ENCODE measurements at places on chromosomes 11 and 22.

- DNase-seq, result no peak
Measured at GRCh38 chr11:119882316-119882715, 153.3 kb upstream of the NECTIN1 start.

DNA sequence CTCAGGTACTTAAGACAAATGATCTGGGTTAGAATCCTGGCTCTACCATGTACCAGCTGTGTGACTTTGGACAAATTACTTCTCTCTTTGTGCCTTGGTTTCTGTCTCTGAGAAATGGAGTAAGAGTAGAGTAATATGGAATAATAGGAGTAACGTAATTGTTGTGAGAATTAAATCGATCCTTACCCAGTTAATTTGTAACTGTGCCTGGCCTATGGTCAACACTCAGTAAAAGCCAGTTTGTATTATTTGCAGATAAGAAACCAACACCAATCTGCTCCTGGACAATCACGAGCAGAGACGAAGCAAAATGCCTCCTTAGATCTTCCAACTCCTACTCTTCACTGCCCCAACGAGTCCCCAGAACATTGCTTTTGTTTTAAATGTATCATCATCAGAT is 266.7 kb downstream of the DCDC1 start:
- DNase-seq, result no peak

GRCh38 chr11:105824457-105825013 is 197.5 kb downstream of the MSANTD4 start:
- DNase-seq, result no peak

DNA sequence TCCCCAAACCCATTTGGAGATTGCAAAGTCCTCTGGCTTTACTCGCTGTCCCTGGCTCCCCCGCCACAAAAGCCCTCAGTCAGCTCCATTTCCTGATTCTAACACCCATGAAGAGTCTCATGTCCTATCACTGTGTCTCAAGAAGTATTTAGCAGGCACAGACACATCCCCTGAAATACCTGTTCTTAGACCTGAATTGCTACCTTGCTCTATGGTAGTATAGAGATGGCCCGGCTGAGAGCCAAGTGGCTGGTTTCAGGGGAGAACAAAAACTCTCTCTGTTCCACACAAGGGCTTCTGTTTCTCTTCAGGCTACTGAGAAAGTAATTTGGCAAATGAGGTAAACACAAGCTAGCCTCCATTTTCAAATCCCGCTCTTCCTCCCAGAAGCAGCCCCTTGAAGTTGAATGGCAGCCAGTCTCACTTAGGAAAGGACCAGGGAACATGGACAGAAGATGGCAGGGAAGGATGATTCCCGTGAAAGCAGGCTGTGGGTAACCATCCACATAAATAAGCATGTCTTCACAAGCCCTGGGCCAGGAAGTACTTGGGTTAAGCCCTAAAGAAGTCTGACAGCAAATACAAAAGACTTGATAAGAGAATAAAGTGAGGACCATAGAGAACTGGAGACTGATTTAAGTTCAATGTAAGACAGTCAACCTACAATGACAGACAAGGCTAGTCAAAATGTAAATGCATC is 137.8 kb downstream of the C11orf58 start:
- DNase-seq, result no peak

GRCh38 chr22:43388420-43388851 is 23.4 kb upstream of the MPPED1 start:
- peak; percentile 85 for DNase-seq

- DNase-seq, result no peak
Measured at GRCh38 chr11:9760193-9760575, 96.3 kb downstream of the SWAP70 start.

DNA sequence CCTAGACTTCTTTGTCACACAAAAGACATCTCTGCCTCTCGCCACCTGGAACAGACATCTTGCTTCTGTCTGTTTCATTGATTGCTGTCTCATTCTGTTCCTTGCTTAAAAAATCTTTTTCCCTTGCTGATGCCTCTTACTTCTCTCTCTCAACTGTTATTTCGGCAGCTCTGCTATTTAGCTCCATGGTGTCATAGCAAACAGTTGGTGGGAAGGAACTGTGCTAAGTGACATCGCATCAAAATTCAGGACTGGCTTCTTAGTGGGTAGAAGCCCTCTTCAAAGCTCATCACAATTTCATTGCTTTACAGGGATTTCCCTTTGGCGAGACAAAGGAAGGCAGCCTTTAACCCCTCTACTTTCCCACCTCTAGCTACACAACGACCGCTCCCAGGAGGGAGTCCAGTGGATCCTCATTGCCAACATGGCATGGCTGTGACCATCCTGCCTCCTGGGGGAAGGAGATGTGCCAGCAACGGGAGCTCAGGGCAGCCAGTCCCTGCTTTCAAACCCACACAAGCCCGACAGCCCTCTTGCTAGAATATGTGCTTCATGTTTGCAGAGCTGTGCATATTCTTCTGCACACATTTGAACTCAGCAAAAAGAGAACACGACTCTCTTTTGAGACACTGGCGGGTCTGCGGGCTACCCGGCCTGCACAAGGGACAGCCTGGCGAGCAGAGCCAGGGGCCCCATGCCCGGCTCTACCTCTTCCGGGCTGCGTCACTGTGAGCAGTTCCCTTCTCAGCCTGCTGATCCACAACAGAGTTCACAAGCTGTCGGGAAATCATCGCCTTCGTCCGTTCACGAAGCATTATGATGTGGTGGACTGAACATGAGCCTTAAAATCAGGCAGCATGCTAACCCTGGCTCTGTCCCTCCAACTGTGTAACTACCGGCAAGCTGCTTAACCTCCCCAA is 51.1 kb upstream of the JAM3 start:
- no peak for DNase-seq

GRCh38 chr11:131688048-131688693 is 317.8 kb downstream of the NTM start:
- DNase-seq, result peak; percentile 66

GRCh38 chr11:59425131-59425530 is 1.1 kb downstream of the OR5A2 start:
- DNase-seq, result no peak

GRCh38 chr11:70322666-70323065 is 52.2 kb downstream of the PPFIA1 start:
- DNase-seq, result no peak

DNA sequence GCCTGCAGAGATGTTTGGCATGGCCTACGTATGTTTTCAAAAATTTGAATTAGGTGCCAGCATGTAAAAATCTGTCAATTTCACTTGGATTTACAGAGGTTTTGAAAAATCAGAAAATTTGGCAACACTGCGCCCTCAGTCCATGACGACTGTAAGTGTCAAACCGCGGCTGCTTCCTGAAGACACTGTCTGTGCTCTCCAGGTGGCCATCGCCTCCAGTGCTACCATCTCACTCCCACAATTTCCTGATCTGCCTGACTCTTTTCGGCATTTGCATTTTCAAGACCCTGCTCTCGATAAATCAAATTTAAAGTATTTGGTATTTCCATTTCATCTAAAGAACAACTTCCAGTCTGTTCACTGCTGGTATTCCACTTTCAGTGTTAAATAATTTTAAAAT is 34.6 kb downstream of the VSIG10L2 start:
- DNase-seq, result no peak

DNA sequence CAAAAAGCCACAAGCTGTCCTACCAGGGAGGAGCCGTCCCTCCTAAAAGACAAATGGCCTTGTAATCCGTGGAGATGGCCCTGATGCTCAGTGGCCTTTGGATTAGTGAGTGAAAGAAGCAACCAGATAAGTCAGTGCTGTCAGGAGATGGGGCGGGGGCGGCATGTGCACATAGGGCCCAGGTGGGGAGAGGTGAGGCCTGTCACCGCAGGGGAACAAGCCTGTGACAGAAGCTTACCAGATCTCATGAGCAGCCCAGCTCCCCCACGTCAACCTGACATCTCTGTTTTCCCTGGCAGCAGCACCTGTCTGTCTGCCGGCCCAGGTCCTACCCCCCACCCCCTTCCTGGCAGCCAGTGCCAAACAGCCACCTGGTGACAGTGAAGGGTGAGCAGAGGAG is 162.6 kb downstream of the BUD13 start:
- DNase-seq, result no peak

GRCh38 chr11:87417951-87418350 is 380.2 kb downstream of the TMEM135 start:
- DNase-seq, result no peak

DNA sequence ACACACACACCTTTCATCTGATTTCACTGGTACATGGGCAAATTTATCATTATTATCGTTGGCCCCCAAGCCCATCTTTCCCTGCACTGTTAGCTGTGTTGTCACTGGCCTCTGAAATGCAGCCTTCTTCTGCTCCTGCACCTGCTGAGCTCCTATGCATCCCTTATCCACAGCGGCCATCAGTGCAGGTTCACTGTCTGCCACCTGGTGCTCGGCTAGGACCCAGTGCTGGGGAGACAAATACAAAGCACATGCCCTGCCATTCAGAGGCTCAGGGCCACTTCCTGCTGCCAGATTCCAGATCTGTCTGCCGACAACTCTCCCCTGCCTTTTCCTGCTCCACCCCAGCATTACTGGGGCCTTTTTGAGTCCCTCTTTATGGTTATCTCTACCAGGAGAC is 1205.4 kb downstream of the TBC1D22A start:
- no peak for DNase-seq

- no peak for DNase-seq
Measured at GRCh38 chr11:69374946-69375310, 81.0 kb downstream of the MYEOV start.

Data from activated T-cell treated with anti-CD3 and anti-CD28 coated beads, Interleukin-2, amount 50 U/mL, for 48 hours (primary cell).